Activated gamma-delta T cell treated with Interleukin-2 at 50 U/mL for 16 hours (primary cell): ENCODE measurements at places on chromosomes 2 and 18.

GRCh38 chr2:11812466-11813248 lies 66.2 kb downstream of the LPIN1 start:
- DNase-seq = no peak

DNA sequence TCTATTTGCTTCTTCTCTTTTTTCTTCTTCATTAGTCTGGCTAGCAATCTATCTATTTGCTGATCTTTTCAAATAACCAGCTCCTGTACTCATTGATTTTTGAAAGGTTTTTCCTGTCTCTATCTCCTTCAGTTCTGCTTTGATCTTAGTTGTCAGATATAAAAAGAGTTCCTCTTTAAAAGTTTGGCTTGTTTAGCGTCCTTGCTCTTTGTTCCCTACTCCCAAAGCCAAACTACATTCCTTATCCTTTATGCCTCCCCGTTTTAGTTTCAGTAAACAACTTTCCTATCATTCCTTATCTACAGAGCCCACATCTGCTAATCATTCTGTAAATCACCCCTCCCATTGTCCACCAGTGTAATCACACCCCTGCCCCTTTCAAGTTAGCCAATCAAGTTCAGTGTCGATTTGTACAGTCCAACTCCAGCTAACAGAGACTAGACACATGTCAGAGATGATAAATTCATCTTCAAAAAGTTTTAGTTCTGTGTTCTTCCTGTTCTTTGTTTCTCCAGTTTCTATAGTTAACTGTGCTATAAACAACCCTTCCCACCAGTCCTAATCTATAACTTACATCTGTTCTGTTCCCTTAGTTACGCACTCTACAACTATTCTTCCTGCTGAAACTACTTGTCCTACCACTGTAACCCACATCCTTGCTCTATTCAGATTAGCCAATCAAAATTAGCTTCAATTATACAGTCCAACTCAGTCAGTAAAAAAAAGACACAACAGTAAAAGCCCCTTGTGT lies 44.4 kb downstream of the TFPI start:
- DNase-seq = no peak

DNA sequence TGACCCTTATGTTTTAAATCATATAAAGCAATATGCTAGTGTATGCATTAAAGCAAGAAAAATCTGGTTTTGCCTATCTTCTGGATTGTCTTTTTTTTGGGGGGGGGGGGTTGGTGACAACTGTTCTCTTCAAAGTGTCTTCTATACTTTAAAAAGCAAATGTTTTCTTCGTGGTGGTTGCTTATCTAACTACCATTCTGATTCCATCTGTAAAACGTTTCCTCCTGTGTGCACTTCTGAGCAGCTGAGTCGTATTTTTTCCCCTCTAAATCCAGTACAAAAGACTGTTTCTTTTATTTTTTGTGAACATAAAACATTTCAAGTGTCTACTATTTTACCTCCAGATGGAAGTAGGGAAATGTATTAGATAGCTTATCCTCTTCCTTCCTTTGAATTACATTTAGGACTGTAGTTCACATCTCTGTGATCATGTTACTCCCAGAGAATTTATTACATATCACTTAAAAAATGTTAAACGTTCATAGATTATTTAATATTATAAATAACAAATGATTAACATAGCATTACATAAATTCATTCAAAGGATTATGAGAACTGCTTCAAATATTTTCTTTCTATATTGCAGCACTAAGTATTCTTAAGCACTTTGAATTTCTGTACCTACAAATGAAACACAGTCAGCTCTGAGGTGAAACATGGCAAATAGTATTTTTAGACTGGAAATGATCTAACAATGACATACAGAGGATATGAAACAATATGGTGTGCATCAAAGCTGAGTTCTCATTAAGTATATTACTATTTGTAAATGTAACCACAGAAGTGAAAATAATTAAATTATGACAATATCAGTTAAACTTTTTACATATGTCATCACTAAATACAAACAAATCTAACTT lies 56.4 kb downstream of the SCN3A start:
- no peak for DNase-seq

DNA sequence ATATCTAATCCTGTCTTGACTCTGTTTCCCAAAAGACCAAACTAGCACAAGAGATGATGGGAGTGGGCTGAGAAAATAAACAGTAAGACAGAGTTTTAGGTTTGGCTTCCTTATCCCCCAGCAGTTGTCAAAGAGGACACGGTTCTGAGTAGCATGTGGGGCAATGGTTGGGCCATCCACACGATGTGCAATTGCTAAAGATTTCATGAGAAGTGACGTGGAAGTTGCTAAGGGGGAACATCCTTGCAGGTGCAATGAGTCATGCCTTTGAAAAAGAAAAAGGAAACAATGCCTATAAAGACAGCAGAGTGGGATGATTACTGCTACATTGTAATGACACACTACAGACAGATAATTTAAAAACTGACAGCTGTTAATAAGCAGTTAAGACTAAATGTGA lies 1395.8 kb downstream of the LRP1B start:
- no peak for DNase-seq

DNA sequence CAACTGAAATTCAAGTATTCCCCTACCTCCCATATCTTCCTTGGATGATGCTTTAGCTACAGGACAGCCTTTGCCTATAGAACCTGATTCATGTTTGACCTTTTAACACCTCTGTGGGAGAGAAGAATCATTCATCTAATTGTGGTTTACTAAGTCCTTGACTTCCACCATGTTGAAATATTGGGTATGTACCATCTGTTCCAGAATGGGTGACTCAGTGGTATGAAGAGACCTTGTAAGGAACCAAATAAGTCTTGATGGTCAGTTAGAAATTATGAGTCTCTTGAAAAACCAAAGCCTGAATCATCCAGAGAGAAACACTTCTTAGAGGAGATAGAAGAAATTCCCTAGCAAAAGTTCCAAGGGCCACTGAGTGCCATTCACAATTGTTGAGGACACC lies 27.5 kb downstream of the STAMBP start:
- DNase-seq = no peak

GRCh38 chr18:2143636-2144035 lies 427.7 kb downstream of the METTL4 start:
- no peak for DNase-seq

GRCh38 chr2:128262315-128263253 lies 56.1 kb downstream of the HS6ST1 start:
- DNase-seq = no peak
